Upper lobe of left lung (tissue), 6 donors: ENCODE measurements at places on chromosomes 5 and 9. TPM values are rescaled to one million over a fixed set of nuclear protein-coding genes. Genes with fewer than 3 reads are reported as not detected.

The PLK2 gene
- total RNA-seq: 82.5 TPM

The CCDC192 gene
- total RNA-seq: not detected

DNA sequence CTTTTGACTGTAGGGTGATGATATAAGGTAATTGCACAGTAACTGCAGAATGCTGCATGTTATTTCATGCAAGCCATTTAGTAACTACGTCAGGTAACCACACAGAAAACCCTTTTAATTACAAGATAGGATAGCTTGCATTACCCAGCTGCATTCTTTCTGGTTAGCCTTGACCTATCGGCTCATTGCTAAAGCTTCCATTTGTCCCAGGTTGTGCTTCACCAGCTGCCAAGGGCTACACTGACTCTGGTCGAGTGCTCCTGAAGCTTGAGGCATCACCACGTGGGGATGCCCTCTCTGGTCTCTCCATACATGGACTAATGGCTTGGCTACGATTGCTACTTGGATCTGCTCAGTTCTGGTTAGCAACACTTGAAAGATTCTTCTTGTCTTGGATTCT lies 81.1 kb upstream of the SLC12A2 start:
- H3K27me3 ChIP-seq: no peaks in the 10 kb centered on the region
- no peak overlapping the region for H3K27ac ChIP-seq
- no peak for DNase-seq

DNA sequence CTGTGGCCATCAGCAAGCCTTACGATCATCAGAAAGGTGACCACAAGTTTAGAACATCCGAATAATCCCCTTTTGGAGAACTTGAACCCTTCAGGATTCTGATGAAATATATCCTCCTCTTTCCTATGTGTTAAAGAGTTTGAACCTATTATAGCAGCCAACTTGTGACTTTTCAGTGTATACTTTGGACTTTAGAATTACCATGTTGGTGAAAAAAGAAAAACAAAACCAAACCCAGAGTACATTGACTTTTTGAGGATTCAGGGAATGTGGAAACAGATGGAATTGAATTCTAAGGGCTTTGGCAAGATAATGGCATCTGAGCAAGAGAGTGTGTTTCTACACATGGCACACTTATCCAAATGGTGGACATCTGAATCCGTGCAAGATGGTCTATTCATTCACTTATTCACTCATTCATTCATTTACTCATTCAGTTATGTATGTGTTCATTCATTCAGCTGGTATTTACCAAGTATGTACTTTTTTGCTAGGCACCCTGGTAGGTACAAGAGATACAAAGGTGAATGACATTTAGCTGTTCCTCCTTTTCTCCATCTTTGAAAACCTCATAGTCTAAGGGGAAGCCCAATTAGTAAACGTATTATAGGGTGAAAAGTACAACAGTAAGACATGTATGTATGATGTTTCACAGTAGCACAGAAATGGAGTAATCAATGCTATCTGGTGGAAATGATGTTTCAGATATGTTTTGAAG lies 91.8 kb downstream of the PRDM6 start:
- no peak overlapping the region for H3K27ac ChIP-seq
- DNase-seq: no peak
- H3K4me3 ChIP-seq: no peak overlapping the region
- H3K27me3 ChIP-seq: no peaks in the 10 kb centered on the region

- H3K27me3 ChIP-seq: no peaks in the 10 kb centered on the region
- DNase-seq: no peak
- no peak overlapping the region for H3K27ac ChIP-seq
Observed at GRCh38 chr9:14424983-14425382, 111.0 kb upstream of the NFIB start.

DNA sequence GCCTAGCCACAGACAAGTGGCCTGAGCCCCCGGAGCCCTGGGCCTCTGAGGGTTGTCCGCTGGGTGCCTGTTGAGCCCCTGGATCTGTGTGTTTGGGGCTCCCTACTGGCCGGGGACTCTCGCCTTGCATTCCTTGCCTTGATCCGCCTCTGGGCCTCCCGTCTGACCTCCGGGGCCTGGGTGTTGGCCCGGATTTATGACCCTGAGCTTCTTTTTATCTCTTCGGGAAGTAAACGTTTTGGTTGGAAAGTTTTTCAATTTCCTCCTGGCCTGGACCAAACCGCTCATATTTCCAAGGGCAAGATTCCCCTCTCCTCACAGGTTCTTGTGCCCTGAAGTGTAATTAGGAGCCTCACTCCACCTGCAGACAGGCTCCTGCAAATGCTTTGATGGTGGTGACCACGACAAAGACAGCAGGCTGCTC lies 69.3 kb upstream of the EGFLAM start:
- H3K27ac ChIP-seq: no peak overlapping the region
- no peaks in the 10 kb centered on the region for H3K27me3 ChIP-seq
- DNase-seq: no peak
- no peaks in the 10 kb centered on the region for H3K4me1 ChIP-seq

GRCh38 chr5:43772764-43773477 lies 169.9 kb downstream of the NNT start:
- no peaks in the 10 kb centered on the region for H3K27me3 ChIP-seq
- H3K4me3 ChIP-seq: no peak overlapping the region
- no peak for DNase-seq
- H3K27ac ChIP-seq: no peak overlapping the region

The ARL14EPL gene
- not detected for total RNA-seq

The GFI1B gene
- 2.2 TPM for total RNA-seq

- no peaks in the 10 kb centered on the region for H3K27me3 ChIP-seq
- H3K4me3 ChIP-seq: no peak overlapping the region
- DNase-seq: no peak
- peaks cover 37% of the 10 kb centered on the region for H3K4me1 ChIP-seq
- H3K36me3 ChIP-seq: no peaks in the 10 kb centered on the region
Observed at GRCh38 chr5:14595891-14596290, 14.3 kb downstream of the OTULINL start.

The SMAD5 gene
- total RNA-seq: 14.6 TPM

- H3K4me3 ChIP-seq: no peak overlapping the region
- H3K27me3 ChIP-seq: no peaks in the 10 kb centered on the region
- H3K27ac ChIP-seq: no peak overlapping the region
- no peak for DNase-seq
- H3K4me1 ChIP-seq: no peaks in the 10 kb centered on the region
Observed at GRCh38 chr5:142307146-142307890, 17.5 kb downstream of the SPRY4 start.

DNA sequence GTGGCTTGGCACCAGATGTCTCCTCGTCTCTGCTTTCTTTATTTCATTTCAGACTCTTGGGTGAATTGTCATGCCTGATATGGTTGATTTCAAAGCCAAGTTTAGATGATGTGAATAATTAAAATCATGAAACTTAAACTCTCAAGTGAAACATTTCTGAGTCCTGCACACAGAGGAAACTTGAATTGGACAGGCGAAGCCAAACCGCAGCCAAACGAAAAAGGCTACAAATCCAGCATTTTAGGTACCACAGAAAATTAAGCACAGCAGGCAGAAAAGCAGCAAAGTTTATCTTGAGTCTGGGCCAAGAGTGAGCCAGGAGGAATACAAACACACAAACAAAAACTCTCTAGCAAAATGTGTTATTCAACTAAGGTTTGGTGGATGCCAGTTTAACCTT lies 659.8 kb upstream of the KLF4 start:
- no peaks in the 10 kb centered on the region for H3K36me3 ChIP-seq
- H3K27ac ChIP-seq: no peak overlapping the region
- H3K27me3 ChIP-seq: no peaks in the 10 kb centered on the region
- DNase-seq: no peak

GRCh38 chr5:24906689-24907088 lies 261.9 kb upstream of the CDH10 start:
- H3K4me3 ChIP-seq: no peak overlapping the region
- no peaks in the 10 kb centered on the region for H3K4me1 ChIP-seq
- DNase-seq: no peak
- H3K27ac ChIP-seq: no peak overlapping the region

DNA sequence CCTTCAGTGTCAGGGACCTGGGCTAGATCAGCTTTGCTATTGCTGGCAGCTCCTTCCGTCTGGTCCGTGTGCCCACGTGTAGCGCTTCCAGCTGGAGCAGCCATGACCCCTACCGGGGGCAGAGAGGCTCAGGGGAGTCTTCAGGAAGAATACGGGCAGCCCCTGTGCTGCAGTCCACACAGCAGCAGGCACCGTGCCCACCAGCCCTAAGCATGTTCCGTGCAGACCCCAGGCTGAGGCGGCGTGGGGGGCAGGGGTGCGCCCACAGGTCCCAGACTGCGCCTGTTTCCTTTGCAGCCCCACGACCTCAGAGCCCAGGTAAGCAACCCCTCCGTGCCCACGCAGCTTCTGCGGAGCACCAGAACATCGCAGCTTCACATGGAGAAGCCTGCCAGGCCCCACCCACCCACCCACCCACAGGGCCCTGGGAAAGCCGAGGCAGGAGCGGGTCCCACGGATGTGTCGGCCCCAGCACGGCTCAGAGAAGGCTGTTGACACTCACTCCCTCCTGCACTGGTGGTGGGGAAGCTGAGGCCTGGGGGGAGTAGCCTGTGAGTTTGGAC lies 83.1 kb downstream of the KCNT1 start:
- no peaks in the 10 kb centered on the region for H3K4me1 ChIP-seq
- no peak for DNase-seq
- no peaks in the 10 kb centered on the region for H3K27me3 ChIP-seq
- no peak overlapping the region for H3K4me3 ChIP-seq
- H3K27ac ChIP-seq: no peak overlapping the region

The MYOZ3 gene
- 0.79 TPM for total RNA-seq

DNA sequence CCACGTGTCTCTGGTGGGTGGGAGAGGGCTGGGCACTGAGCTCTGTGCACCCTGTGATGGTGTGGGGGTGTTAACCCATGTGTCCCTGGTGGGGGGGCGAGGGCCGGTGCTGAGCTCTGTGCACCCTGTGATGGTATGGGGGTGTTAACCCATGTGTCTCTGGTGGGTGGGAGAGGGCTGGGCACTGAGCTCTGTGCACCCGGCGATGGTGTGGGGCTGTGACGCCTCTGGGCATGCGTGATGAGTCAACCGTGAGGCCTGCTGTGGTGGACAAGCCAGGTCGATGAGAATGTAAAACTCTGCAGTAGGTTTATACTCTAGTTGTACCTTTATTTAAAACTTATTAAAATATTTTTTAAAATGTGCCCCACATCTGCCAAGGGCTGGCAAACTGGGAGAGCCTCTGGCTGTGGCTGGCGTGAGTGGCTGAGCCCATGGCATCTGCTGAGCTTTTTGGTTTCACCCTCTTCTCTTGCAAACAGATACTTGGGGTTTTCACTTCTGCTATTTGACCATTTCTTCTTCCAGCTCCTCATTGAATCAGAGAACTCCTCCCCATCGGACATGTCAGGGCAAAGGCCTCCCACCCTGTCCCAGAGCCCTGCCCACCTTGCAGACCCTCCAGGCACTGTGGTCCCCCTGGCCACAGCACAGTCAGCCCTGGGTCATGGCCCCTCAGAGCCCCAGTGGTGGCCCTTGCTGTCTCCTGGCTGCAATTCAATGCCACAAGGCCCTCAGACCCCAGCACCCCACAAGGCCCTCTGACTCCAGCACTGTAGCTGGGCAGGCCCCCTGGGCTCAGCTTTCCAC lies 18.5 kb upstream of the EXOC3 start:
- H3K27ac ChIP-seq: no peak overlapping the region
- H3K36me3 ChIP-seq: no peaks in the 10 kb centered on the region
- H3K27me3 ChIP-seq: no peaks in the 10 kb centered on the region
- H3K4me1 ChIP-seq: peaks cover 5% of the 10 kb centered on the region
- H3K4me3 ChIP-seq: no peak overlapping the region

- H3K36me3 ChIP-seq: no peaks in the 10 kb centered on the region
- no peak for DNase-seq
- H3K4me1 ChIP-seq: no peaks in the 10 kb centered on the region
- no peak overlapping the region for H3K4me3 ChIP-seq
- H3K27ac ChIP-seq: no peak overlapping the region
Observed at GRCh38 chr5:88540471-88541115, 271.9 kb upstream of the TMEM161B start.

- H3K27ac ChIP-seq: no peak overlapping the region
- DNase-seq: no peak
- H3K4me1 ChIP-seq: no peaks in the 10 kb centered on the region
- no peak overlapping the region for H3K4me3 ChIP-seq
- no peaks in the 10 kb centered on the region for H3K36me3 ChIP-seq
Observed at GRCh38 chr5:169954786-169955185, 25.5 kb downstream of the INSYN2B start.

DNA sequence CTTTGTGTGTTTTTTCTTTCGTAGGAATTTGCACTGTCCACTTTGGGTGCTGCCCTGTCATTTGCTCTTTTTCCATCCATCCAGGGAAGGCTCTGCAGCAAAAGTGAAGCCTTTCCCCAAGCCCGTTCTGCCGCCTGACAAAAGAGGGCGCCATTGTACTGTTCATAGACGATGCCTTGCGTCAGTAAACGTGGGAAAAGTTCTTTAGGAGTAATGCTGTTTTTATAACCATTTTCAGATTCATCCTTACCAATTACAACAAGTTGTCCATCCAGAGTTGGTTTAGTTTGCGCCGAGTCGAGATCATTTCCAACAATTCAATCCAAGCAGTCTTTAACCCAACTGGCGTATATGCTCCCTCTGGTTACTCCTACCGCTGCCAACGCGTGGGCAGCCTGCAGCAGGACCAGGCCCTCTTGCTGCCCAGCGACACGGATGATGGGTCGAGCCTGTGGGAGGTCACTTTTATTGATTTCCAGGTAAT lies 34.3 kb upstream of the RPS23 start:
- DNase-seq: peak; percentile 41
- H3K27me3 ChIP-seq: no peaks in the 10 kb centered on the region
- H3K36me3 ChIP-seq: no peaks in the 10 kb centered on the region
- peaks cover 13% of the 10 kb centered on the region for H3K4me1 ChIP-seq
- no peak overlapping the region for H3K4me3 ChIP-seq

DNA sequence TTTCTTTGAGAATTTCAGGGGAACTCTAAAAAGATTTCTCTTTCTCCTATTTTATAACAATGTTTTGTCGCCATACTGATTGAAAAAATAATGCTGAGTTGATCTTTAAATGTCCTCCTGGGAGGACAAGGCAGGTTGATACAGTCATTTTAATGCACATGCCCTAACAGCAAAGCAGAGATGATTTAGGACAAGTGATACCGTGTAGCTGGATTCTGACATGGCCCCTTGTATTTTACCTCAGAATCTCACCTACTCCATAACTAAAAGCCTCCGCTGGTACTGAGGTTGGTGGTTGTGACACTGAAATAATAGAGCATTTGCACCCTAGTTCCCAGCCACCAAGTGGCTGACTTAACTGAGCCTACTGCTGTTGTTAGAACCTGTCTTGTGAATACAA lies 811 bp upstream of the LRRTM2 start:
- H3K4me1 ChIP-seq: peaks cover 30% of the 10 kb centered on the region
- no peak for DNase-seq
- no peak overlapping the region for H3K4me3 ChIP-seq
- H3K27me3 ChIP-seq: no peaks in the 10 kb centered on the region

The IL31RA gene
- not detected for total RNA-seq
